ENCODE measurements at places on chromosomes 16 and 17. TPM values are rescaled to one million over a fixed set of nuclear protein-coding genes. Genes with fewer than 3 reads are reported as not detected.

The CACNG1 gene
- total RNA-seq, result not detected

The KRTAP4-3 gene
- not detected for total RNA-seq

The PTGES3L gene
- under 0.01 TPM for total RNA-seq

The KAT2A gene
- total RNA-seq, result 23.3 TPM

The ATP6V0C gene
- 14.0 TPM for total RNA-seq

The ZNF594 gene
- 5.8 TPM for total RNA-seq

The GABARAP gene
- total RNA-seq, result 57.8 TPM

The EVPL gene
- 69.8 TPM for total RNA-seq

The HOXB2 gene
- total RNA-seq, result not detected

The MT1M gene
- 0.34 TPM for total RNA-seq
